Left renal cortex interstitium (tissue), 4 donors: ENCODE measurements at places on chromosomes 2 and 18.

DNA sequence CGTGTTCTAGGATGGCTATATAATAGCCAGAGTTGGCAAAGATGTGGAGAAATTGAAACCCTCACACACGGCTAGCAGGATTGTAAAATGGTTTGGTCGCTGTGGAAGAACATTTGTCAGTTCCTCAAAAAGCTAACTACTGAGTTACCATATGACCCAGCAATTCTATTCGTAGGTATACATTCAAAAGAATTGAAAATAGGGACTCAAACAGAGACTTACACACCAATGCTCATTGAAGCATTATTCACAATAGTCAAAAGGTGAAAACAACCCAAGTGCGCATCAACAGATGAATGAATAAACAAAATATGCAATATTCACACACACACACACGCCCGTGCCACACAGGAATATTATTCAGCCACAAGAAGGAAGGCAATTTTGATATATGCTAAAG lies 98.7 kb downstream of the PLA2R1 start:
- no peak for DNase-seq

DNA sequence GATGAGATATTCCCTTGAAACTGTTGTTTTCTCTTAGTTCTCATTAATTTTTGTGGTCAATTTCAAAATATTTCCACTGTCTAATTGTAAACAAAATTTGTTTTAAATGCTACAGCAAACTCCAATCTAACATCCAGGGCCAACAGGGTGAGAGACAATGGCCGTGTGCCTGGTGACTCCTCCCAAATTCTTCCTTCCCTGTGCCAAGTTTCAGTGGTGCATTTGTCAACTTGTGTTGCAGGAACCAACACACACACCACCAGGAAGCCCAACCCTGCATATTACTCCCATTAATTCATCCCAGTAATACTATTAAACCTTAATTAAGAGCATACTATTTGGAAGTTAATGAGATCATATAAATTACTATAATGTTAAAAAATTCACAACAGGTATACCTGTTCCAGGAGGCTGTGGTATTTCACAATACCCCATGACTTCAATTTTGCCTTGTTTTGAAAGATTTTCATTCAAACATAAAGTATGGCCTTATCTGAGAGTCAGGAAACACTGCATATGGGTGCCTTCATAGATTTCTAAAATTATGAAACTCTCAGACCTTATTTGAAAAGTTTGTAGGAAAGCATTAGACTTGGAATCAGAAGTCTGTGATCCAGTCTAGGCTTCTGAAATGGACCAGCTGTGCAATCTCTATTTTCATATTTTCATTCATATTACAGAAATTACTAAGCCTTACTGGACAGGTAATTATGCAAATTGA lies 1.1 kb downstream of the SERPINB2 start:
- no peak for DNase-seq

DNA sequence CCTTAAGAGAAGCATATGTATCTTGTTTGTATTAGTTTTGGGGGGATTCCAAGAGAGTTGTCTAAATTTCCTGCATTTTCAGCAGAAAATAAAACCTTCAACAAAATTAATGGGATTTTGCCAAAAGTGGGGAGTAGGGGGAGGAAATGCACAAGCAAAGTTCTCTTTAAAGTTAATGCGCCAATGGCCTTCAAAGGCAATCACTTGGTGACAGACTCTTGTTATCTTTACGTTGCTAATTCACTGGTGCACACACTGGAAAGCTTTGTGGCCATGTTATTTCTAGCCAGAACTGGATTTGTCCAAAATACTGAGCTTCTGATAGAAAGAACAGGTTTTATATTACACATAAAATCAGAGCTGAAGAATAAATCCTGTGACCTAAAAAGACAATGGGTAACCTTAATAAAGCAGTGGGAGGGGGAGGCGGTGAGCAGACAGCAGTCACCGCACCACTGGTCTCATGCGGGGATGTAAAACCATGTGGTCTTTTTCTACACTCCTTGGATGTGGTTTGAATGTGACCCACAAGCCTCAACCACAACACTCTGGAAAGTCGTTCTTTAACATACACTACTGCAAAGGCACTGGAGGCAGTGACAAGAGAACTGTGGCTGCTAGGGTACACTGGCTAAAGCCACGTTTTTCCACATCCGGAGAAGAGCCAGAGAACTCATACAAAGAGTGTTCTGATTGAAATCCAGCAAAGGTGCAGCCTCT lies 176.9 kb upstream of the SMAD7 start:
- peak; percentile 84 for DNase-seq

GRCh38 chr18:50199346-50199855 lies 4.5 kb upstream of the MYO5B start:
- DNase-seq, result no peak

- DNase-seq, result no peak
Measured at GRCh38 chr2:28084564-28084963, 194.0 kb downstream of the BABAM2 start.

GRCh38 chr2:236440110-236440881 lies 129.3 kb upstream of the ACKR3 start:
- DNase-seq, result no peak

DNA sequence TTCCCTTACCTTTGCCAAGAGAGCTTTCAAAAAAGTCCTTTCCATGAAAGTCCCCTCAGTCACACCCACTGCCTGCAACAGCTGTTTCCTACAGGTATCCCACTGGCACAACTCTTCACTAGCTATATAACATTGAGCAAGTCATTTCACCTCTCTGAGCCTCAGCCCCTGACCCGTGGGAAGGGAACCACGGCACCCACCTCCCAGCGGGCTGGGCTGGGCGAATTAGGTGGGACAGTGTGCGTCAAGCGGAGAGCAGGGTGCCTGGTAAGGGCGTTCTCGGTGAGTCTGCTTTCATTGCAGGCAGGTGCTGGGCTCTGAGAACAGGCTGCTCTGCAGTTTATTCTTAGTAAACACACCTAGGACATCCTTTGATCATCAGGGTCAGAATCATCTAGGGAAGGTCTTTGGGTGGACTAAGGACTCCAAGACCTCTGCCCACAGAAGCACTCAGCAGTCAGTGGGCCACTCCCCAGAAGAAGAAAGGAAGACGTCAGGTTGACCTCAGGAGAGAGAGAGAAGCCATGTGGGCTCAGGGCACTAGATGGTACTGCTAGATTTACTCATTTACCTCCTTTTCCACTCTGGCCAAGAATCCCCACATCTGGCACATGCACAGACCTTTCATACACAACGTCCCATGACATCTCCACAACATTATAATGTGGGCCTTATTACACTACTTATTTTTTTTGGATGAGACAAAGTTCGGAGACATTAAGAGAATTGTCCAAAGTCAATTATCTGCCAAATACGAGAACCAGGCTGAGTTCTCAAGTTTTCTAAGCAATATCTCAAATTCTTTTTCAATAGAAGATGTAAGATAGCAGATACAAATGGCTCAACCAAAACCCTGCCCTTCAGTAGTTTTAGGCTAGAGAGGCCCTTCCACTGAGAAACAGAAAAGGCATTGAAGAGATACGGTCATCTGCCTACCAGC lies 79.9 kb downstream of the GALNT14 start:
- no peak for DNase-seq

GRCh38 chr2:144332356-144333142 lies 187.4 kb downstream of the ZEB2 start:
- peak; percentile 71 for DNase-seq

DNA sequence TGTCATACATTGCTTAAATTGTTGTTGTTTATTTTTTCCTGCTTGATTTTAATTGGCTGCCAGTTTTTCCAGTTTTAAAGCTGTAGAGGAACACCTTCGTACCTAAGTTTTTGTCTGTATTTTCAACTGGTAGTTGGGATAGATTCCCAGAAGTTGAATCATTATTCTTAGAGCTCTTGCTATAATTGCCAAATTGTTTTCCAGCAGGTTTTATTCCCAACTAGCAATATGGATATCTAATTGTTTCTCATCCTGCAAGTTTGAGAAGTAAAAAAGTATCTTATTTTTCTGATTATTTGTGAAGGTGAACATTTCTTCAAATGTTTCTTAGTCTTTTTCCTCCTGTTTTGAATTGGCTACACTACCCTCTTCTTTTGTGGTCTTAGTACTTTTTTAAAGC lies 6.7 kb downstream of the SMARCAL1 start:
- no peak for DNase-seq

- no peak for DNase-seq
Measured at GRCh38 chr2:46876741-46877384, 38.7 kb downstream of the MCFD2 start.

DNA sequence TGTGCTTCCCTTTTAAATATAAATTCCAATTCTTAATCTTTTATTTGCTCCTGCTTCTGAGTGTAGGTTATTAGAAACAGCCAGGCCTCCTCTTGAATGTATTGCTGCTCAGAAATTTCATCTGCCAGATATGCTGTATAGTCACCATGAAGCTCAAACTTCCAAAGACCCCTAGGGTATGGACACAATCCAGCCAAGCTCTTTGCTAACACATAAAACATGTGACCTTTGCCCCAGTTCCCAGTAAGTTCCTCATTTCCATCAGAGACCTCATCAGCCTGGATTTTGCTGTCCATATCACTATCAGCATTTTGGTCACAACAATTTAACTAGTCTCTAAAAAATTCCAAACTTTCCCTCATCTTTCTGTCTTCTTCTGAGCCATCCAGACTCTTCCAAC lies 75.2 kb downstream of the MAP2 start:
- DNase-seq, result no peak

- DNase-seq, result no peak
Measured at GRCh38 chr2:20099780-20100179, 48.4 kb upstream of the LAPTM4A start.

DNA sequence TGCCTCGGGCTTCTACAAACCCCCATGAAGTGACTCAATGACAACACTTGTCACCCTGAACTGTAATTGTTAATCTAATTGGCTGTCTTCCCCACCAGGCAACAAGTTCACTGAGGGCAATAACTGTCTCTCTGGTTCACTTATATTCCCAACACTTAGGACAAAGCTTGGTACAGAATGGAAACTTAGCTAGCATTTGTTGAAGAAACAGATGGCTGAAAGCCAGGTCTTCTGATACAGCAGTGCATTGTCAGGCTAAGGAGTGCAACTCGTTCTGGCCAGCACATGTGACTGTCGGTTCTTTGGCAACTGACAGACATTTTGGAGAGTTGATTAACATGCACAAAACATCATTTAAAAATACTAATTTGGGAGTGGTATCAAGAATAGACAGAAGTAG lies 14.6 kb upstream of the DNAJC27 start:
- no peak for DNase-seq

DNA sequence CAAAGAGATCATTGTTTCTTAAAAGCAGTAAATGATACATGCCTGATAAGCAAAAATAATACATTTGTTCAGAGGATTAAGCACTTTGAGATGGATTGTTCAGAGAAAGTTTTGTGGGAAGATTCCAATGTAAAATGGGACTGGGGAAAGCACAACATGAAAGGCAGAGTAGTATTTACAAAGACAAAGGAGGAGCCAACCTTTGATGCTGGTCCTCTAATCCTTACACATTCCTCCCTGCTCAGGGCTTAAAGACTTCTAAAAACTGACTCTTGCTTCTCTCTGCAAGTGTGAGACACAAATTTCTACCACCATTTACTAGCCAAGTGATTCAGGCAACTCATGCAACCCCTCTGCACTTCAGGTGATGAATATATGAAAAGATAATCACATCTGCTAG lies 47.2 kb upstream of the REG3G start:
- DNase-seq, result no peak

- peak; percentile 10 for DNase-seq
Measured at GRCh38 chr2:35973132-35973736, 382.3 kb upstream of the CRIM1 start.

DNA sequence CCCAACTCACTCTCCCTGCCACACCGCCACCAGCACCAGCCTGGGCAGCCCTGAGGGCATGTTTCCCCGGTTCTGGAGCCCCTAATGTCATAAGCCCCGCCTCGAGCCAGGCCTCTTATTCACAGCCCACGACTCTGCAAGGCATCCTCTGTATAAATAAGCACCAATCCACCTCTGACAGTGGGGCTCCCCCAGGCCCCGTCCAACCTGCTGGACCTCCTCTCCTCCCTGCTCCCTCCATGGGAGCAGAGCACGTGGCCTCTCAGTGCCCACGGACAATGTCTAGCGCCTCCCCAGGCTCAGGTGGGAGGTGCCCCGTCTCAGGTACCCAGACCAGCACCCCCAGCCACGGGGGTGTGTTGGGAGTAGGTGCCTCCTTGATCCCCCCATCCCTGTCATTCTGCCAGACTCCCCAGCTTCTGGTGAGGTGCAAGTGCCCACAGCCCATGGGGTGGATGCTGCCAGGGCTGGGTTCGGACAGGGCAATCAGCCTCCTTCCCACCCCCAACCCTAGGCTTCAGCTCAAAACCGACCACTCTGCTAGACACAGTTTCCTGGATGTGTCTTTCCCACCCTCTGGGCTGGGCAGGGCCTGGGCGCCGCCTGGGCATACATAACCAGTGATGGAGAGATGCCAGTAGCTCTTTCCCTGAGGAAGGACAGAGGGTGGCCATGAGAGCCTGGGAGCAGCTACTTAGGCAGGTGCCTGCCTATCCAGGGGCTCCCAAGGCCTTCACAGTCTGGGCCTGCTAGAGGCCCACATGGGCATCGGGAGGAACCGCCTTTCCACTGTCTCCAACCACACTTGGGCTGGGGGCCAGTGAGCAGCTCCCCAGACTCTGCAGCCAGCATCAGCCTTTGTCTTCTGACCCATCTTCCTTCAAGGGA lies 1.6 kb upstream of the ADRA2B start:
- DNase-seq, result no peak

DNA sequence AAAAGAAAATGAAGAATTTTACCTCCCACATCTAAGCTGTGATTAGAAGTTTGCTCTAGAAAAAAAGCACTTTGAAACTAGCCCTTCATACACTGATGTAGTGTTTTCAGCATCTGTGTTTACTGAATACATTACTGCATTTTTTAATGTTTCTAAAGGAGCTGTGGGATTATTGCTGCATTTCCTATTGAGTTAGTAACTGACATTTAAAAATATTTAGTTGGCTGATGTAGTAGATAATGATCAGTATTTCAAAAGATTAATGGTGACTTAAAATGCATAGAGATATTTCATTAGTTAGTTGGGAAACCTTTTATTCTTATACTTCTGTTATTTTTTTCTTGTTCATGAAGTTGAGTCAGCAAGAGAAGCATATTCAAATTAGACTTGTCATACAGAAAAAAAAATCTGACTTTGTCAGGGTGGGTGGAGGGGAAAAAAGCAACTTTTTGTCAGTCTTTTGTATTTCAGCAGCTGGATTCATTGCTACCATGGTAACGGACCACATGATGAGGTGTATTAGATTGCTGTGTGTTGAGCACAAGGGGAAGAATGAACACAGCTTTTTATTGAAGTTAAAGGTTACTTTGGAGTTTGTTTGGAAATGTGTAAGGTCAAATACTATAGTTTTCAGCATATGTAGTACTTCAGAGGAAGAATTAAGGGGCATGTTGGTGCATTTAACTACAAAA lies at the start of gene DTNA:
DTNA (plus strand) TSS at position 549 of the 692 bp plus-strand sequence. CDS start 45,679 bp downstream, outside the sequence.
- peak; percentile 86 for DNase-seq

- no peak for DNase-seq
Measured at GRCh38 chr2:126244937-126245336, 411.0 kb upstream of the GYPC start.
